Left ventricle myocardium inferior (tissue), 1 donor: ENCODE measurements at places on chromosomes 3 and 15.

DNA sequence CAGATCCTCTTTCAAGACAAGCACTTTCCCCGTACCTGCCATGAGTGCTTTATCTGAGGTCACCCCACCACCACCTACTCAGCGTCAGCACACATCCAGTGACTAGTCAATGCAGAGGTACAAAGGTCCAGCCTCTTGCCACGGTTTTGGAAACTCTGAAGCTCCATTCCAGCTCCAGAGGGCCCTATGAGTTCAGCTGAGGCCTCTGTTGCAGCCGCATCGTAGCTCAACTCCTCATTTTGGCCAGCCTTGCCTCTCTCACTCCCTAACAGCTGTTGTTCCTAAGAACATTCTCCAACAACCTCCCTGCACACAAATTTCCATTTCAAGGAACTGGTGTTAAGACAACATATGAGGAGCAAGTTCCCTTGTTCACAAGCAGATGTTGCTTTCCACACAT is 405.1 kb upstream of the PROK2 start:
- no peak for DNase-seq

DNA sequence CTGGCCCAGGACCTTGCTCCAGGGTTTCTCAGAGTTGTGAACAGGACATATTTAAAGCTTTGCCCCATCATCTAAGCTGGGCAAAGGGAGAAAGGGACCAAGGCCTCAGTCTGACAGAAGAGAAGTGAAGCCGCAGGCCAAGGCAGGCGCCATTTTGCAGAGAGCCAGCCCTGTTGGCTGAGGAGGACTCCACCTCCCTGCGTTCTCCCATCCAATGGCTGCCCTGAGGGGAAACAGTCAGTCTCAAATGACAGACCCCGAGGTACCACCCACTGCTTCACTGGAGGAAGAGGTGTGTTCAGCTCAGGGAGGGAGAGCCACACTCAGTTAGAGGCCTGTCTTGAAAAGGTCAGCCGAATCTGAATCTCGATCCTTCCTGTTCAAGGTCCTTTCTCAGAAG is 86.1 kb downstream of the ADAMTS17 start:
- no peak for DNase-seq

GRCh38 chr3:126750756-126751121 is 46.7 kb downstream of the CHCHD6 start:
- DNase-seq: no peak

DNA sequence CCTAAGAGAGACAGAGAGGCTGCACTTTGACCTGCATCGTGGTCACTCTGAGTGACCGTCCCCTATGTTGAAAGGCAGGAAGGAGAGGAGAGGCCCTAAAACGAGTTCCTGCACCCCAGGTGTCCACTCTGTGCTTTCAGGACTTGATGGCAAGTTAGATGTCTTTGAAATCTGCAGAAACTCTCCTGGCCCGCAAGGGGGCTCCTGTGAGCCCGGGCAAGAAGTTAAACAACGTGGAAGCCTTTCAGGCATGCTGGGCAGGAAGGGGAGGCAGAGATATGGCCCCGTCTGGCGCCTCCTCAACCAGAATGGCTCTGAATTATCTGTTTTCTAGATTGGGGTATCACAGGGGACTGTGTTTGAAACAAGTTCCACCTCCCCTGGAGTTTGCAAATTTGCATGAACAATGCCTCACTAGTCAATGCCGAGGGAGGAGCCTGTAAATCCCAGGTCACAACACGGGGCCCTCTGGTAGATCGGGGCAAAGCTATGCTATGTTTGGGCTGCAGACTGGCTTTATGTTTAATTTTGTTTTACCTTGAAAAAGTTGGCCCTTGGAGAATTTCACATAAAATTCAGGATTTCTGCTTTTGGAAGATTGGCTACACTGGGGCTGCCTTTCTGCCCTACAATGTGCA is 9.8 kb downstream of the CTXND1 start:
- no peak for DNase-seq

GRCh38 chr3:39401983-39402382 is 4.5 kb upstream of the RPSA start:
- no peak for DNase-seq

- no peak for DNase-seq
Observed at GRCh38 chr15:77060546-77060945, 10.4 kb downstream of the TSPAN3 start.

DNA sequence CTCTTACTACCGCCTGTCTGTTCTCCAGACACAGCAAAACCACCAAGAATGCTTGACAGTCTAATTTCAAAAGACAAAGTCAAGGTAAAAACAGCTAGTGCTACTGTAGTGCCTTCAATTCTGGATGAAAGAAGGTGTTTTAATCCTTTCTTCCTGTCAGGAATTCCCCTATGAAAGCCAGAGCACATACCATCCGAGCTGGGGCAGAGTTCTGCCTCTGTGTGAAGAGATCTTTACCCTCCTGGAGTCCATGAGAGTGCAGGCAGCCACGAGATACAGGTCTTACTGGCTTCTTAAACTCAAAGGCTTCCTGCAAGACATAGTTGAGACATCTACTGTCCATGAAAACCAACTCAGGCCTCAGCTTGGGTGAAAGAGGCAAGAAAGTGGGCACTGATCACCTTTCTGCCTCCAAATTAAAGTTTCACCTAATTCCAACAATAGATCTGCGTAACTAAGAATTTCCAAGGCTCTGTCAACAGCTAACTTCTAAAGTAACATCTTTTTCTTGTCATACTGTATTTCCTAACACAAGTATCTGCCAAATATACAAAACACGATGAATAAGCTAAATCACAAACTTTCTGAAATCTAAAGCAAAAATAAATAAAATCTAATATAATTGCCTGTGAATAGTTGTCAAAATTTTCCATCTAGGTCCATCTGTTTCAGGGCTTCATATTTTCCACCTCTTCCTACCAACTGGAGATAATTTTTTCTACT is 7.5 kb downstream of the CDC25A start:
- no peak for DNase-seq

- DNase-seq: no peak
Observed at GRCh38 chr3:186115239-186115996, 6.5 kb upstream of the ETV5 start.

DNA sequence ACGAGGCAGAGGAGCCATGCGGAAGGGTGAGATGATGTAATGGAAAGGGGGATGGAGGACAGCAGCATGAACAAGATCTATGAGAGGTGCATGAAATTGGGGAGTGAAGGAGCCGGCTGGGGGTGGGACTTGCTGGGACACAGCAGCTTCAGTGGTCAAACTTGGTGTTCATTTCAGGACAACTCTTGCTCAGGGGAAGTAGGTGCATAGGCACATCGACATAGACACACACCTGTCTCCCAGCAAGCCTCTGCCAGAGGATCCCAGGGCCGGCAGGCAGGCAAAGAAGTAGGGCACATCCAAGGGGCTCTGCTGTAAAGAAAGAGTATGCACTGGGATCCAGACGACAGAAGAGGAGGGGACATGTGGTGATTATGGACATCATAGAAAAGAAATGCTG is 113.1 kb upstream of the NR2E3 start:
- DNase-seq: no peak

DNA sequence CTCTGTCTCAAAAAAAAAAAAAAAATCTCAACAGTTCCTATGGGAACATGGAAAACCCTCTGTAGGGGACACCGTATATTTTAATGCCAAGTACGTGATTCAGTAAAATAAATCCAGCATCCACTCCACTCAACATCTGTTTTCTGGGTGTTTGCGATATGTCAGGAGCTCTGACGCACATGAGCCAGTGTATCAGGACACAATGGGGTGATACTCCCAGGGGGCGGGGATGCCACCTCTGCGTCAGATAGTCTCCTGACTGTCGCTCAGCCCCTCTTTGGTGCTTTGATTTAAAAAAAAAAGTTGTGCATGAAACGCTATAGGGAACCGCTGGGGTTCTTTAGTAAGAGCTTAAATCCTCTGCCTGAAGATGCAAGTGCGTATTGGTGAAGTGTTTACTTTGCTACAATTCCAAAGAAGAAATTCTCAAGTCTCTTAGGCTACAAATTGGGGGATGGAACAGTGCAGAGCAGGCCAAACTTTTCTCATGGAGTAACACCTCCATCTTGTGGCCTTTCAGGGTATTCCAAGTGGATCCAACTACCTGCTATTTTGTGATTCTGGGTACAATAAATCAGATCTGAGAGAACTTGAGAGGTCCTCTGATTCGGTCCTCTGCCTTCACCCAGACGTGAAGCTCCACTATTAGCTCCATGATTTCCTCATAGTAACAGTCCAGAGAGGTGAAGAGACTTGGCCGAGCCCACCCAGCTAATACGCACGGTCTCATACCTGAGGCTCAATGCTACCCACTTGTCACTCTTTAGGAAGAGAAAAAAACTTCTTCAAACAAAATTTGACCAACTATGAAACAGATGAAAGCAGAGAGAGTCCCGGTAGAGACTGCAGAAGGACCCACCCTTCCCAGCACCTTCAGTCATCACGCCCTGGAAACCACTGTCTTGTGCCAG is 9.3 kb upstream of the NR2E3 start:
- no peak for DNase-seq

DNA sequence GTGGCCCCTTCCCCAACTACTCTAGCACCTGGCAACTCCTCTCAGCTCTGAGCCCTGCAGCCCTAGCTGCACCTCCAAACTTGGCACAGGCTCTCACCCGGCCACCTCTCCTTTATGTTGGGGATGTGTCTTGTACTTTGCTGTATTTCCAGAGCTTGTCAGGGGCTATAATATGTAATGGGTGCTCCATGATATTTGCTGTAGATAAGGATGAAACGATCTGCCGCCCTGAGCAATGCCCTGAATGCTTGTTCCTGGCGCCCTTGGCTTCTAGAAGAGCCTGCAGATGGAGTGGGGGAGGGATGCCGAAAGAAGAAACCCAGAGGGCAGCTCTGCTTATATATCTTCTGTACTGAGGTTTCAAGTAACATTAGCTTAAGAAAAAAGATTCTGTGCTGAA is 35.9 kb upstream of the ZBTB38 start:
- DNase-seq: no peak

- DNase-seq: no peak
Observed at GRCh38 chr15:79329171-79329611, 18.3 kb downstream of the TMED3 start.

DNA sequence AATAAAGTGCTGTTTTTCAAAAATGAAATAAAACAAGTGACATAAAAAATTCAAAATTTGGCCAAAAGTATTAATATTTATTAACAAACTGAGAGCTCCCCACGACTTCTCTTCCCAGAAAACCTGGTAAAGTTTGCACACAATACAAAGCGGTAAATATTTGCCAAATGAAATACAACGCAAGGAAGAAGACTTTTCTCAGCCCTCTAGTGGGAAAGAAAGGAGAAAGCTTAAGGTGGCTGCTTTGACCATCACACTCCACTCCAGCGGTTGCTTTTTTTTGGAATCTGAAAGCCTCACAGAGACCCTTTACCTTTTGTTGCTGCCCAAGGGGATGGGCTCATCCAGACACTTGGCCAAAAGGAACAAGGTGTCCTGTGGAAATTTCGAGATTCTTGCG is 1.1 kb upstream of the GK5 start:
- no peak for DNase-seq

DNA sequence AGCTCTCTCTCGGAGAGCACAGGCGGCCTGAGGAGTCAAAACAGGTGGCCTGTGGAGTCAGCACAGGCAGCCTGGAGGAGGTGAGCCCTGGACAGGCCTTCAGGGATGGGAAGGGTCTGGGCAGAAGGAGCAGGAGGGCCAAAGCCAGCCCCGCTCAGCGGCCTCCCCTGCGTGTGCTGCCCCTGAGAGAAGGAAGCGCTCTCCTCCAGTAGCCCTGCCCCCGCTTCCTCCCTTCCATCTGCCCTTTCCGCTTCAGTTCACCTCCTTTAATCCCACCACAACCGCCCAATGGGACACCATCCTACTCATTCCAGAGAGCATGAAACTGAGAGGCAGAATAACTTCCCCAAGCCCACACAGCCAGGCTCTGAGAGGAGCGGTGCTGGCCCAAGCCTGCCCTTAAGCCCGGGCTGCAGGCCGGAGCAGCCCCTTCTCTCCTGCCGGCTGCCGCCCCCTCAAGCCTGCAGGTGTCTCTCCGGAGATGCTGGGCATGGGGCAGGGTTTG is 3.2 kb upstream of the NR2E3 start:
- DNase-seq: no peak

GRCh38 chr3:42664438-42664803 is 10.9 kb downstream of the ZBTB47 start:
- no peak for DNase-seq

GRCh38 chr15:77456746-77457145 is 36.1 kb downstream of the HMG20A start:
- DNase-seq: no peak

- DNase-seq: no peak
Observed at GRCh38 chr3:198112031-198112430, 152.0 kb downstream of the LMLN start.

DNA sequence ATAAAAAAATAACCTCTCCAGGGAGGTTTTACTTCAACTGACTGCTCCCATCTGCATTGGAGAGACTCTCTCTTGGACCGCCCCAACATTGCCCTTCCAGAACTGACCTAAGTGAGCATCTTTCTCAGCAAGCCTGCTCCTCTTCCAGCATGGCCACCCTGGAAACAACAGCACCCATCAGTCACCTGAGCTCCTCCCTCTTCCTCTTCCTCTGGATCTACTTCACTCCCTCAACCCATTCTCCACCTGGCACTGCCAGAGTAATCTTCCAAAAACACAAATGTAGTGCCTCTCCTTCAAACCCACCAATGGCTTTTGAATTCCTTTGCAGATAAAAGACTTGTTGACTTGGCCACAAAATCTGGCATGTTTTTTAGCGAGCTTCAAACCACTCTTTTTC is 128.8 kb upstream of the NR2F2 start:
- no peak for DNase-seq

- DNase-seq: no peak
Observed at GRCh38 chr15:62933386-62933785, 109.2 kb upstream of the TPM1 start.

DNA sequence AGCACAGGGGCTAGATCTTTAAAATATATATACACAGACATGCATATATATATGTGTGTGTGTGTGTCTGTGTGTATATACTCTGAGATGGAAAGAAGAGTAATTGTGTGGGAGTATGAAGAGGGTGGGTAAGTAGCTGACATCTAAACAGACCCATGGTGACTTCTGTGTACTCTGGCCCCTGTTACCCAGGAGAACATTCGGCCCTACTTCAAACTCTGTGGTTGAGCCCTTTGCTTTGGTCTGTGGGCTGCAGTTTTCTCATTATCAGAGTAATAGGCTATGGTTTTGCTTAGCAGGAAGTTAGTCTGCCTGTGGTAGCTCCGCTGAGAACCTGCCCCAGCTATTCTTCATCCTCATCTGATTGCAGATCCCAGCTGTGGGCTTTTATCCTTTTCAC is 141.4 kb downstream of the RBPMS2 start:
- no peak for DNase-seq

DNA sequence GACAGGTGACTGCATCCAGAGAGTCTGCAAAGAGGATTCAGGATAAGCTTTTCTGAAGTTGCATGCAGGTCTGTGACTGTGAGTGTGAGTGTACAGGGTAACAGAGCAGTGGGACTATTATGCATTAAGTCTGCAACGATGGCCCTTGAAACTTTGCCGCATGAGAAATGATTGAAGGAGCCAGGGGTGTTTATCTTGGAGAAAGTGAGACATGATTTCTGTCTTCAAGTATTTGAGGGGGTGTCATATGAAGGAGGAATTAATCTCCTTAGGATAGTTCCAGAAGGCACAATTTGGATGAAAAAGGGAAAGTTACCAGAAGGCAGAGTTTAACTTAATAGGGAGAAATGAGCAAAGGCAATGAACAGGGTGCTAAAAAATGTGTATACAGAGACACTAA is 119.6 kb downstream of the ARNT2 start:
- no peak for DNase-seq

GRCh38 chr3:43106293-43106628 is 382 bp upstream of the POMGNT2 start:
- no peak for DNase-seq
